ENCODE measurements at places on chromosomes 3 and 15. TPM values are rescaled to one million over a fixed set of nuclear protein-coding genes. Genes with fewer than 3 reads are reported as not detected.

- no peak for DNase-seq
- H3K36me3 ChIP-seq, result peaks cover 23% of the 10 kb centered on the region
- H3K4me3 ChIP-seq, result peak overlapping the region; percentile 95
- peak overlapping the region; percentile 42 for H3K27ac ChIP-seq
- peaks cover 71% of the 10 kb centered on the region for H3K4me1 ChIP-seq
- no peaks in the 10 kb centered on the region for H3K27me3 ChIP-seq
These were observed 1.8 kb downstream of the PML start for GRCh38 chr15:73996267-73996666.

Gene GOLGA6L4
- 3.9 TPM for total RNA-seq

DNA sequence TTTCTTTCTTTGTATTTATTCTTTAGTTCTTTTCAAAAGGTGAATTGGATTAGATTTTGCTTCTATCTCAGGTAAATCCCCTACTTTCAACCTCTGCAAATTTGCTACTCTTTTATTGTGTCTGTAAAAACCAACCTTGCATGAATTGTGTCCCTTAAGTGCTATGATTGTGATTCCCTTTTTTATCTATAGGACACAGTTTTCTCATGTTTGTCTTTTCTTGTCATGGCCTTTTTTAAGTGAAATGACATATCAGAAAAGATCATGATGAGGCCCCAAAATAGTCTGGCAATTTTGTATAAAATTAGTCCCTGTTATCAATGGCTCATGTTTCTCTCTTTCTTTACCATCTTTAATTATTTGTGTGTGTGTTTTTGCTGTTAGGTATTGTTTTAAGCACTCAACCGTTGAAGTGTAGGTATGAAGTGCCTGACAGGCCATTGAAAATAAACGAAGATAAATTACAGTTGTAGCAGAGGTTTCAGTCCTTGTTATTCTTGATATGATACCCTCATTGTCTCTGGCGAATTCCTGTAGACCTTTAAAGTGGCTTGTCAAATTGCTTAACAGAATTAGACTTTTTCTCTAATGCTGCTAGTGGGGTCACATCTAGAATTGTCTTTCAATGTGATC lies 184.3 kb downstream of the UBE2E2 start:
- no peaks in the 10 kb centered on the region for H3K36me3 ChIP-seq
- no peaks in the 10 kb centered on the region for H3K27me3 ChIP-seq
- H3K27ac ChIP-seq, result no peak overlapping the region
- DNase-seq, result no peak
- H3K4me3 ChIP-seq, result no peak overlapping the region

Gene DUOXA2
- not detected for total RNA-seq

GRCh38 chr15:33243869-33244268 lies 49.4 kb upstream of the FMN1 start:
- H3K27me3 ChIP-seq, result no peaks in the 10 kb centered on the region
- DNase-seq, result no peak
- H3K36me3 ChIP-seq, result no peaks in the 10 kb centered on the region
- H3K4me3 ChIP-seq, result no peak overlapping the region
- no peaks in the 10 kb centered on the region for H3K4me1 ChIP-seq

Measured in B cell (primary cell).